CD4-positive, alpha-beta T cell treated with Interleukin-17A for 4 hours (primary cell): ENCODE measurements at places on chromosomes 5 and 9.

GRCh38 chr9:136328011-136328621, 777 bp downstream of the GPSM1 start:
- DNase-seq, result no peak

GRCh38 chr5:65800775-65801174, 78.8 kb downstream of the NLN start:
- no peak for DNase-seq

- DNase-seq, result no peak
Measured at GRCh38 chr9:108039493-108039892, 549.9 kb upstream of the KLF4 start.

DNA sequence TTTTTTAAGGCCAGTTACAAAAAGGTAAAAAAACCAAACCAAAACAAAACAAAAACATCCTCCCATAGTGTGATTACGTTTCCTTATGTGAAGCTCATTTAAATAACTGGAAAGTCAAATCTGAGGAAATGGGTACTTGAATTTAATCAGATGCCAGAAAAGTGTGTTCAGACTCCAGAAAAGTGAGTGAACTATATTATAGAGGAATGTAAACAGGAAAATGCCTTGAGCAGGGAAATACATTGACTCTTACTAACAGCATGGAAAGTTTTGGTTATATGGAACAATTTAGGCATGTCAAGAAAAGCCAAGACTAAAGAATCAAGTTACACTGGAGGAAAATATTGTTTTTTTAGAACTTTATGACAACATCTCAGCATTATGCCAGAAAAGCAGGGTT, 37.8 kb upstream of the RNF20 start:
- DNase-seq, result no peak

- DNase-seq, result no peak
Measured at GRCh38 chr5:144377207-144377606, 206.5 kb downstream of the KCTD16 start.
